ENCODE measurements at places on chromosomes 6 and 20.

DNA sequence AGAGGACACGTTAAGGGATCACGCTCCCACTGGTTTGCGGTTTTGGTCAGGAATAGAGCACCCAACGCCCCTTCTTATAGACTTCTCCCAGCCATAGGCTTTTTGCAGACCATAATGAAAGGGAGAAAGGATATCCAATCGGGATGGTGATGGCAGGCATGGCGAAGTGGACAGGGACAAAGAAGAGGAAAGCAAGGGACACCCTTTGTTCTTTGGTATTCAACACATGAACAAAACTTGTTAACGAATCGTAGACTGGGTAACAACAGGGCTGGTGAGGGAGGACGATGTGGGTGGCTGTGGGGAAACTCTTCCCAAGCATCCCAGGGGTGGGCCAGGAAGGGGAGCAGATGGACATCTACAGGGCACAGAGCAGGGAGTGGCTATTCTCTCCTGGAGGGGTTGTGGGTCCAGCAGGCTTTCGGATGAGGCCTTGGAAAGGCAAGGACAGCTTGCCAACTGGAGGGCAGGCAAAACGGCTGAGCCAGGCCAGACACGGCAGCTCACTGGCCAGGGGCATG, 1.4 kb upstream of the HSP90AB1 start:
- DNase-seq, result no peak

- DNase-seq, result no peak
Measured at GRCh38 chr6:132998418-132998817, 184.0 kb downstream of the RPS12 start.

- no peak for DNase-seq
Measured at GRCh38 chr6:136090929-136091328, 159.2 kb downstream of the MTFR2 start.

DNA sequence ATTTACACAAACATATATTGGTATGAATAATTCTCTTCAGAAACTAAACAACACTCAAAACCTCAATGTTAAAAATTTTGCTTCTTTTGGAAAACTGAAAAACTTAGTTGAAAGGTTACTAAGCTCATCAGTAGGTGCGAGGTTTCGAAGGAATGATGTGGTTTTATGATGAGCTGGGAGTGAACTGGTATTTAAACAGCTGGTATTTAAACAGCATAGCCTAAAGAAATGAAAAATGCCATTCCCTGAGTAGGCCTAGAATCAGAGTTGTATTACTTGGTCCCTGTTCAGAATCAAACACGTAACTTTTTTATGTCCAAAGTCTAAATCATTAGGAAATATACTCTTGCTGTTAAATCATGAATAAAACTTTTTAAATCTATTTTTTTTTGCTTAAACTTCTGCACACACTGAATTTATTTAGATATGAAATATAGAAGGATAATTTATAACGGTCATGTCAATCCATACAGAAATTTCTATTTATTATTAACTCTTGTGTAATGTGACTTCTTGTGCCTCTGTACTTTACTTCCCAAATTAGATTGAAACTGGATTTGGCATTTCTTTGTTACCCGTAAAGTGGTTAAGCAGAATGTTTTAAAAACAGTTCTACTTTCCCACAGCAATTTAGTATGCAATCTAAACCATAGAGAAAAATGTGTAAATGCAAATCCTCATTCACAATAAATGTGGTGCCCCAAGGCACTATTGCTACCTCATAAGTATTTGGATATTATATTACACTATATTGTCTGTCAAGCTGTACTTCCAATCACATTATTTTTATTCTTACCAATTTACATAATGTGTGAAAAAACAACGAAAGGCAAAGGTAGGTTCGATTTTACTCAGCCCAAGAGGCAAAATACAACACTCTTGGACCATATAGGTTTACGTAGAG, 124.1 kb downstream of the HS3ST5 start:
- no peak for DNase-seq

DNA sequence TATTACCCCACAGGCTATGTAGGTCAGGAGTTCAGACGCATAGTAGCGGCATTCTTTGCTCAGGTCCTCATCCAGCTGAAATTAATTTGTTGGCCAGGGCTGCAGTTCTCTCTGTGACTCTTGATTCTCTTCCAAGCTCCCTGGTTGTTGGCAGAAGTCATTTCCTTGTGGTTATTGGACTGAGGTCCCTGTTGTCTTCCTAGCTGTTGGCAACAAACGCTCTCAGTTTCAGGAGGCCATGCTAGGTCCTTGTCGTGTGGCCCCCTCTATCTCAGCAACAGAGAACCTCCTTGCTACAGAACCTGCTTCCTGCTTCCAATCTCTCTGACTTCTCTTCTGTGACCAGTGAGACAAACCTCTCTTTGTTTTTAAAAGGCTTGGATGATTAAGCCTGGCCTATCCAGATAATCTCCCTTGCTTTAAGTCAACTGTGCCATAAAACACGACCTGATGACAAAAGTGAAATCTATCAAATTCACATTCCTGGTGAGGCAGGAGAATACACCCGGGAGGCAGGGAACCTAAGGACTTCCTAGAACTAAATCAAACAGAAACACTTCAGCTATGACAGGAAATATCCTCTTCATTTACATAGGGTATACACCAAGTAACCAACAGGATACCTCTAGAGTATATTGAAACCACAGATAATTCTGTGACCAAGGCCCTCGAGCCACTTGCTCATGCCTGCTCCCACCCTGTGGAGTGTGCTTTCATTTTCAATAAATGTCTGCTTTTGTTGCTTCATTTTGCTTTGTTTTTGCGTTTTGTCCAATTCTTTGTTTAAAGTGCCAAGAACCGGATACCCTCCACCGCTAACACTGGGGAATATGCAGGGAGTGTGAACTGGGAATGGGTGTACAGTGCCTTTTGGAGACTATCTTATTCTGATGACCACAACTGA, 196.0 kb downstream of the BTBD3 start:
- peak; percentile 33 for DNase-seq

DNA sequence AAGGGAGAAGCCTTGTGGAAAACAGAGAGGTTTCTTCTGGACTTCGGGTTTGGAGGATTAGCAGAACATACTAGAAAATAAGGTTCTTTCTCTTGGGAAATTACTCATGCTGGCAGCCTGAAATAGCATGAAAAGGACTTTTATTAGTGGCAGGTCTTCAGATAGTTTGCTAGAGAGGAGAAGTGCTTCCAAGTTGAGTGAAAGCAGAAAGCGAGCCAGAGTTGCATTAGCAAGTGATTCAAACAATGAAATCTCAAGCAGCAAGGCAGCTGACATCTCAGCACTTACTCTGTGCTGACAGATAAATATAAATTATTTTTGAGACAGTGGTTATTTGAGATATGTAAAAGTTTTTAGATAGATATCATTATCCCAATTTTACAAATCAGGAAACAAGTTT, 91.9 kb downstream of the PLCB4 start:
- DNase-seq, result no peak

GRCh38 chr6:47476781-47477496, 650 bp upstream of the CD2AP start:
- DNase-seq, result no peak

GRCh38 chr6:135534773-135535380, 37.3 kb upstream of the AHI1 start:
- DNase-seq, result no peak

DNA sequence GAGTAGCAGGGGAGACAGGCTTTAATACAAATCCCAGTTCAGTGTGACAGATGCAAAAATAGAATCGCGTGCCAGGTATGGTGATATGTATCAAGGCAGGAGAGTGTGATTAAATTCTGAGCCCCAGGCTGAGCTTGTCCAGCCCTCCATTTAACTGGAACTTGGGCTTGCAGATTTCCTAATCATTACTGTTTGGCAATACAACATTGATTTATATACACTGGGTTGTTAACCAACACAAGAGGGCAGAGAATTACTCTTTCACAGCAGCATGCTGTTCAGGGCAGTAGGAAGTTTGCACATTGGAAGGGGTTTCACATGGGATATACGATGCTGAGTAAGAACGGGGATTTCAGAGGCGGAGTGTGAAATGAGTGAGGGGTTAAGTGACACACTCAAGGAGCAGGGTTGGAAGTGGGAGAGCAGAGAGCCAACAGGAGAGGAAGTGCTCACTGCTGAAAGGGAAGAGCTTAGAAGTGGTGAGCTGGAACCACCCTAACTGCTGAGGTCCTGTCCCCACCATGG, 70.8 kb upstream of the ATXN1 start:
- DNase-seq, result no peak

DNA sequence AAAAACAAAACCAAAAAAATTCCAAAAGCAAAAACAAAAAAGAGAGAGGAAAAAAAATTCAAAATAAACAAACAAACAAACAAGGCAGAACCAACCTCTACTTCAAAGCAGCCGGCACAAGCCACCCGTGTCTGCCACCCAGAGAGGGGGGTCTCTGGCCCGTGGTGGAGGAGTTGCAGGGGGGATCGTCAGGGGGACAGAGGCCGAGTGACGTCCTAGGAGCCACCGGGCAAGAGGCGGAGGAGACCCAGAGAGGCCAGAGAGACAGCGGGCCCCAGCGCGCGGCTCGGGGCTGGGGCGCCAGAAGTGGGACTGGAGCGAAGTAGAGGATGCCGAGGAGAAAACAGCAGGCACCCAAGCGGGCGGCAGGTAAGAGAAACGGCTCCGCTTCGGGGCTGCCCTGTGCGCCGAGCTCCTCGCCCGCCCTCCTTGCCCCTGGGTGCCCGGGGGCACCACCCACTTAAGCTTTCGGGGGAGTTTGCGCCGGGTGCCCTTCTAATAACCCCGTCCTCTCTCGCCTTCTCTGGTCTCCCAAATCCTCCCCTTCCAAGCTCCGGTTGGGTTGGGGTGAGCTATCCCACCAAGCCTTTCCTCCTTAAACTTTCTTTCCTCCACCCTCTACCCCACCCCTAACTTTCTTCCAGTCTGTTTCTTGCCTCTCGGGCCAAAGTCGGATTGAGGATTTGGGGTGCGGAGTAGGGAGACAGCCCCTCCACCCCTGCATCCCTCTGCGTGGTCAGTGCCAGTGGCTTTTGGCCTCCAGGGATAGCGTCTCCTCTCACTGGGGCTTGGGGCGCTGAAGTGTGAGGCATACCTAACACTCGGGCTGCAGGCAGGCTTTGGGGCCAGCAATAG, 1.0 kb downstream of the TSHZ2 start:
- DNase-seq, result no peak

- no peak for DNase-seq
Measured at GRCh38 chr20:35702824-35703695, 3.9 kb downstream of the ROMO1 start.

- DNase-seq, result no peak
Measured at GRCh38 chr20:49846206-49846807, 33.7 kb downstream of the SLC9A8 start.

GRCh38 chr6:28125401-28125800, 992 bp downstream of the ZSCAN16 start:
- no peak for DNase-seq

DNA sequence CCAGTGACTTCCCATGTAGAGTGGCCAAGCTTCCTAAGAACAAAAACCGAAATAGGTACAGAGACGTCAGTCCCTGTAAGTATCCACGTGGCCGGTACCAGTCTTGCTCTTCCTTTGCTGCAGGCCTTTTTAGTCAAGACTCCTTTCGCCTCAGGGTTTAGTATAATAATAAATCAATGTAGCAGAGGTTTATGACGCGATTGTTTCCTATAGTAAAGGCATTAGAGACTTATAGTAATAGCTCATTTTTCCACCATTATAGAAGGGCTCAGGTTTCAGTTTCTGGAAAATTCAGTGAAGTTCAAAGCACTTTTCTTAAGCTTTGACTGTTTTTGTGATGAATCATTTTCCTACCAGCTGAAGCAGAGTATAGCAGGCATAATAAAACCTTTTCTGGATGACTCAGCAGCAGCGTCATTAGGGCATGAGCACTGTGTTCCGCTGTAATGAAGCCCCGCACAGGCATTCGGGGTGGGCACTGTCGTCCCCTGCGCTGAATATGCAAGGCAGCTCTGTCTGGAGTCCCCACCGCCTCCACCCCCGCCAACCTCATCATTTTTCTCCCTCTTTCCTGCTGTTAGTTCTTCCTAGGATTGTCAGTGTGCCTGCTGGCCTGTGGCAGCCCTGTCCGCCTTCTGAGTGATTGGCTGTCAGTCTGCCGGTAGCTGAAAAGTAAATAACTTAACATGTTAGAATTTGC, 51.3 kb downstream of the PTPN1 start:
- peak; percentile 75 for DNase-seq

DNA sequence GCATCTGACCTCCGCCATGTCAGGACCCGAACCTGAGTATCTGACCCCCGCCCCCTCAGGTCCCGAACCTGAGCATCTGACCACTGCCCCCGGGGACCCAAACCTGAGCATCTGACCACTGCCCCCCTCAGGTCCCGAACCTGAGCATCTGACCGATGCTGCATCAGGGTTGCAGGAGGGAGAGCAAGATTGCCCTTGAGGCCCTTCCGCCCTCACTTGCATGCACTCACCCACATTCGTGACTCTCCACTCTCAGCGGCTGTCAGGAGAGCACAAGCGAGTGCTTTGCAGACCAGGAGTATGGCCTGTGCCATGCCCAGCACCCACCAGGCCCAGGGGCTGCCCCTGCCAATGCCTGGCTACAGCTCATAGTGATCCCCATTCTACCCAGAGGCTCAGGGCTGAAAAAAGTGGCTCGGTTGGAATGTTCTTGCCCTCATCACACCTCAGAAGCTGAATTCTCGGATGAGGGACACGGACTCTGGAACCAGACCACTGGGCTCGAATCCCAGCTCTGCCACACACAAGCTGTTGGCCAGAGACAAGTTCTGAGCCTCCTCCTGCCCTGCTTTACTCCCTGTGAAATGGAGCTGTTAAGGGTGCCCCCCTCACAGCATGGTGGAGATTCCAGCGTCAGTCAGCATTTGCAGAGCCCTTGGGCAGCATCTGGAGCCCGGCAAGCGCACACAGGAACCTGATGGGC, 82.1 kb downstream of the DLL1 start:
- DNase-seq, result no peak
